Femur (tissue), 1 donor: ENCODE measurements at places on chromosomes 5 and 9.

DNA sequence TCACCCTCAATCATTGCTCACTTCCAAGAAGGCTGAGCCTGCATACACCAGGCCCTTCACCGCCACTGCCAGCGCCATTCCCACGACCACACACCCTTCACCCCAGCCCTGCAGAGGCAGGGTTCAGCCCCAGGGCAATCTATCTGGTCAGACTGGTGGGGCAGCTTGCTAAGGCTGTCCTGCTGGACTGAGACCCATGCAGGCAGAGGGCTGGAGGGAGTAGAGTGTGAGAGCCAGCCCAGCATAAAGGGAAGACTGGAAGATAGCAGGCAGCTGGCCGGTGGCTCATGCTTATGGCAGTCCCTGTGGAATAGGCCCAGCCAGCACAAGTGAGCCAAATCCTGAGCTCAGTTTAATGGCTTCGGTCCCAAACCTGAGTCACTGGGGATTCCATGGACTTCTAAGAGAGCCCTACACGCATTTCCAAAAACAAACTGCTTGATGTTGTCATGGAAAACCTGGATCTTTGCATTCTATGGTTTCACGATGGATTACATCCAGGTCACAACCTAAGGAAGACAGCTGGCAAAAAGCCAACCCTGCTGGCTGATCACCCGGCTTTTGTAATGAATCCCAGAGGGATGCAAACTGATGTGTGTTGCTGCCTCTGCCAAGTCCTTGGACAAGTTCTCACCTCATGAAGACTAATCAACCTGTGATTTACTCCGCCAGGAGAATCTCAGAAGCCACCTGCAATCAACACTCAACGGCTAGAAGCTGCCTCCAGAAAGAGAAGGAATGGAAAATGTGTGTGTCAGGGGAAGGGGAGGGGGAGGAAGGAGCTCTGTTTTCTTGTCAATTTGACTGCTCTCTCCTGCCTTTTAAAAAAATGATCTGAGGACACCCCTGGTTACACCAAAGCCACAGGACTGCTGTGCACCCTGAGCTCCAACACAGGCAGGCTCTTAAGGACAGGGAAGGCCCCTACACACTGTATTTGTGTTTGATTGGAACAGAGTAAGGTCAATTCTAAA, 143.6 kb downstream of the LHFPL2 start:
- peak; percentile 92 for DNase-seq

DNA sequence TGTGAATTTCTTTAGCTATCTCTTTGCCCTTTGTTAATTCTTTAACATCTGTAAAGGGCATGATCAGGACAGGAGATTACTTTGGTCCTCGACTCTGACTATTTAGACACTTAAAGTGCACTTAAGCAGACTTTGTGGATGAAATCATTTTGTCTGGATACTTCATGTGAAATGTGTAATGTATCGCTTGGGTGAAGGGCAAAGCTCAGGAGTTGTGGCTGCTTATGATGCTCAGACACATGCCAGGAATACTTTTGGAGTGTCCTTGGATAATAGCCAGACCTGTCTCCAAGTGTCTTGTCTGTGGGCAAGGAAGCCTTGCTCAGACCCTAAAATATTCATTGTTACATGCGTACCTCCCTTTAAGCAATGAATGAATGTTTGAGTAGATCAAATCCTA, 87.8 kb downstream of the RAI14 start:
- DNase-seq = no peak

DNA sequence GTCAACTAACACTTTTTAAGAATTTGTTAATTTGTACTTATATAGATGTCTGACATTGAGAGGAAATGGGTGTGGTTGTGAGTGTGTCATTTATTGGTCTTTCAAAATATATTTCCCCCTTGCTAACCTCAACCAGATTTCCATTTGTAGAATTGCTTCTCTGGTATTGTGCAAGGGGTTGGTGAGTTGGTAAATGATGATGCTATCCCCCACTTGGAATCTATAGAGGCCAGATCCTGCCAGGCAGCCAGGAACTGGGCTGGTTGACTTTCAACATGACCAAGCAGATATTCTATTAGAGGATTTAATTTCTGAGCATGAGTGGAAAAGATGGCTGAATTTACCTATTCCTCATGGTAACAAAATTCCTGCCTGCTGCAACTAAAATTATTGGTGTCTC, 306.6 kb upstream of the KIF2A start:
- no peak for DNase-seq

GRCh38 chr9:118586978-118587377, 782.3 kb downstream of the BRINP1 start:
- no peak for DNase-seq

DNA sequence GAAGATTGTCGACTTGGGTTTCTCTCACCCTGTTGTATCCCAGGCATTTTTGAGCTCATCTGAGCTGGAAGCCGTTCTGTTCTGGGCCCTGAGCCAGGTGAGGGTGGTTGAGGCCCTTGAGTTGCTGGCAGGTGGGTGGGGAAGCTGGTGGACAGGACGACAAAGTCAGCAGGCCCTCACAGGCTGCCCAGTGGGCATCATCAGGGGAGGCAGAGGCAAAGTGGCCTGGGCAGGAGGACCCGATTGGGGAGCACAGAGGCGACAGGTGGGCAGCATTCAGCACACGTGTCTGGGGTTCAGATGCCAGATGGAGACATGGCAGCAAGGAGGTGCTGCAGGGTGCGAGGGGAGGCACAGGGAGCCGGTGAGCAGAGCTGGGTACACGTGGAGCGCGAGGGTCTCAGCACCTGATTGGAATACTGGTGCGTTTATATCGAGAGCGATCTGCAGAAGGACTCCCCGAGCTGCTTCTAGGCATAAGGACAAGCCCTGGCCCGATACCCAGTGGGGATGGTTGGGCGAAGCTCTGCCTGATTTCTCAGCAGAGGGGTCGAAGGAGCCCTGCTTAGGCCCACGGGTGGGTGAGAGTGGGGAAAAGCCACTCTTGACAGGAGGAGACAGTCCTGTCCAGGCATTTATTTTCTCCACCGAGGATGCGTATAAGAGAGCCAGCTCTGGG, 49.0 kb upstream of the SUSD3 start:
- no peak for DNase-seq

- no peak for DNase-seq
Observed at GRCh38 chr9:106526716-106527204, 336.2 kb upstream of the ZNF462 start.

- no peak for DNase-seq
Observed at GRCh38 chr9:87889882-87890252, 7.2 kb downstream of the SPATA31E1 start.

DNA sequence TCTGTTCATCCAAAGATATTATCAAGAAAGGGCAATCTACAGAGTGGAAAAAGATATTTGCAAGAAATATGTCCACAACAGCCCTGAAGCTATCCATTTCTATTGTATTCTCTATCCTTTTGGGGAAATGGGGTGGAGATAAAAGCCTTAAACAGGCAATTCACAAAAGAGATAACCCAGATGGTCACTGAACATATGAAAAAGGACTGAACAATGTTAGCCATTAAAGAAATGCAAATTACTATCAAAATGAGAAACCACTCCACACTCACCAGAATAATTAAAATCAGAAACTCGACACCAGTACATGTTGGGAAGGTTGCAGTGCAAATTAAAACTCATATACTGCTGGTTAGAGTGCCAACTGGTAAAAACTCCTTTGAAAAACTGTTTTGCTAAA, 955.2 kb upstream of the DMAC1 start:
- no peak for DNase-seq

DNA sequence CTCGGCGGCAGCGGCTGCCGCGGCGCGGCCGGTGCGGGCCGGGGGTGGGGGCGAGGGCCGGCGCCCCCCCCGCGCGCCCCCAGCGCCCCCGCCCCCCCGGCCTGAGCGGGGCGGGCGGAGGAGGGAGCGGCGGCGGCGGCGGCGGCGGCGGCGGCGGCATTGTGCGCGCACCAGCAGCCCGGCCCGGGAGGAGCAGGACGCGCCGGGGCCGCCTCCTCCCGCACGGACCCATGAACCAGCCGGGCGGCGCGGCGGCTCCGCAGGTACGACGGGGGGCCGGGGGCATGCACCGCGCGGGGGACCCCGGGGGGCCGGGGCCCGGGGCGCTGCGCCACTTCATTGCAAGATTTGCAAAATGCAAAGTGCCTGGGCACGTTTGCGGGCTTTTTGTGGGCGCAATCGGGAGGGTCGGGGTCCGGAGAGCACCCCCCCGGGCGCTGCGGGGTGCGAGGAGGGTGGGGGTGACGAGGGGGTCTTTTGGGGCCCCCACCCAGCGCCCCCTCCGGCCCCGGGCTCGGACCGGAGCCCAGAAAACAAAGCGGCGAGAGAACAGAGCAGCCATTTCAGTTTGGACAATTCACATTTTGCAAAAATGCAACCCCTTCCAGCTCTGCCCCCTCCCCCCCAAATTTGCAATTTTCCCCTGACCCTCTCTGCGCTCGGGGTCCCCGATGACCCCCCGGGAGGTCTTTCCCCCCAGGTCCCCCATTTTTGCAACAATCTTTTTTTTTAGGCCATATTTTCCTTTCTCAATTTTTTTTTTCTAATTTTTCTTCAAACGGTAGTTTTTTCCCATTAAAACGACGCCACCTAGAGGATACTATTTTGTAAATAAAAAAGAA, at the start of gene ZNF618:
Gene ZNF618 (plus strand): TSS at position 159 of the 842 bp plus-strand sequence. CDS start 72 bp downstream, at position 231.
- peak; percentile 49 for DNase-seq

DNA sequence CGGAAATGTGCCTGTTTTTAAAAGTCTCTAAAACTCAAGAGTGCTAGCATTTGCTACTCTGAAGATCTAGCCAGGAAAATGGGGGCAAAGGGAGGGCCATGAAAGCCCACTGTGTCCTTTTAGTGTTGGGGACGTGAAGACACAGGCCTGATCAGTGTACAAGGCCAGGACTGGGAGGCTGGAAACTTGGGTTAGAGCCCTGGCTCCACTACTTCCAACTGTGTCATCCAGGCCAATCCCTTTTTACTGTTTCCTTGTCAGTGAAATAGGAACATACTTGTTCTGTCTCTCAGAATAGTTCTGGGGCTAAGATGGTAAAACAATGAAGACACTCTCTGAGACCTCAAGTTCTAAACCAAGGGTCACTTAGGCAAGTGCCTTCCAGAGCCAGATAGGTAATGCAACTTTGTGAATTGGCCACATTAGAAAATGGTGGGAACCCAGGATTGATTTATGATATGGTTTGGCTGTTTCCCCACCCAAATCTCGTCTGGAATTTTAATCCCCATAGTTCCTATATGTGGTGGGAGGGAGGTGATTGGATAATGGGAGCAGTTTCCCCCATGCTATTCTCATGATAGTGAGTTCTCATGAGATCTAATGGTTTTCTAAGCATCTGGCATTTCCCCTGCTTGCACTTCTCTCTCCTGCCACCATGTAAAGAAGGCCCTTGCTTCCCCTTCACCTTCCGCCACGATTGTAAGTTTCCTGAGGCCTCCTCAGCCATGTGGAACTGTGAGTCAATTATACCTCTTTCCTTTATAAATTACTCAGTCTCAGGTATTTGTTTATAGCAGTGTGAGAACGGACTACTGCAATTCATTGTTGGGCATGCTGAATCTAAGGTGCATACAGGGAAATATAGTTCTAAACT, 30.4 kb upstream of the B4GALT1 start:
- DNase-seq = peak; percentile 87

DNA sequence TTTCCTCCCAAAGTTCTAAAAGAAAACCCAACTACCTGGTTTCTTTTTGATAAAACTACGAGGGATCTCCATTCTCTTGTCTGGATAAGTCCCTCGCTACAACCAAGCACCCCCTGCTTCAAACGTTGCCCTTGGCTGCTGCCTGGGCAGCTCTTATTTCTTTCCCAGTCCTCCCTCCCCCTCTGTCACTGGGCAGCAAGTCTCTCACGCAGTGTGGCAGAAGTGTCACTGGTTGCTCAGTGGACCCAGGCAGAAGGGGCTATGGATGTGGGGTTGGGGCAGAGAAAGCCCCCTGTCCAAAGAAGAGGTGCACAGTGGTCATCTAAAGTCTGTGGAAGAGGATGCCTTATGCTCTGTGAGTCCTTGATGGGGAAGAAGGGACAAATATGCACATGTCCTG, 7.2 kb upstream of the SMIM32 start:
- no peak for DNase-seq

DNA sequence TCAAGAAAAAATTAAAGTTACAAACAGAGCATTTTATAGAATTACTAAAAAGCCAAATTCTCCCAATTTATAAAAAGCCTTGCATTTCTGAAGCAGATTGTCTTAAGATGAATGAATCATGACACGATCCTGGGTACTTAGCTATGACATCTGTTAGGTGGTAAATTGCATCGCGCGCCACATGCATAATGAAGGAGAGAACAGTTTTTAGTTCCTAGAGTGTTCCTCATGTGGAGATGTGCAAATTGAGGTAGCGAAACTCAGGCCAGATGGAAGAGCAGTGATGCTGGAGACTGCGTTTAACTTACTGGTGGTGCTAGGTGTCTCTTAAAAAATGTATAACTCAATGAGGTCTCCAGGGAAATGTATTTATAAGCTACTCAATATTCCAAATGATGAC, 516.1 kb downstream of the EFNA5 start:
- no peak for DNase-seq

DNA sequence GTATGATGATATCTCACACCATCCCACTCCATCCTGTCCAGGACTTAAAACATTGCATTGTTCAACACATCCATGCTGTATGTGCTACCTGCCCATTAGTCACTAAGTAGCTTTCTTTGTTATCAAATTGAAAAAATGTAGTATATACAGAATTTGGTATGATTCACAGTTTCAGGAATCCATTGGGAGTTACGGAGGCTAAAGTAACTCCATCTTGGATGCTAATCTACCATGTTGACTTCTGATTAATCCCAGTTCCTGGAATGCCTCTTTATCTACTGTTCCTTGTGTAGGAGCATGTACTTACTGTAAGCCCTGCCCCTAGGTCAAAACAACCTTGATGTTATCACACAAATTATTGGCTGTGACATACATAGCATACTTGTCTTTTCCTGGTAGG, 38.9 kb upstream of the FOXB2 start:
- DNase-seq = no peak

DNA sequence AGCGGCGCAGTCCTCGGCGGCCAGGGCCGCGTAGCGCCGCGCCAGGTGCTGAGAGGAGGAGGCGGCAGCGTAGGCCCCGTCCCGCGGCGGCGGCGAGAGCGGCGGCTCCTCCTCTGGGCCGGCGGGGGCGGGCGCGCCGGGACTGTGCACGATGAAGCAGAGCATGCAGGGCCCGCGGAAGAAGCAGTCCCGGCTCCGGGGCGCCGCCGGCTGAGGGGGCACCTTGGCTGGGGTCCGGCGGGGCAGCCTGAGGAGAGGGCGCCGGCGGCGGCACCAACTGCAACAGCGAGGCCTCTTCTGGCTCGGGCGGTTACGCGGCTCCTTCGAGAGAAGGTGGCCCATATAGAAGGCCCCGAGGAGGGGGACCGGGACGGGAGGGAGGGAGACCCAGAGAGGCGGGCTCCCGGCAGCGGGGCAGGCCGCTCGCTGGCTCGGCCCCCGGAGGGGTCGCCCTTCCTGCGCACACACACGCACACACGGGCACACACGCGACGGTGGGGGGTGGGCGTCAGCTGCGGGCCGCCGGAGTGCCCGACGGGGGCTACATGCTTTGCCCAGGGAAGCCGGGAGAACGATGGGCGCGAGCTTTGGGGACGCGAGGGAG, 446 bp downstream of the FBXL17 start:
- peak; percentile 82 for DNase-seq

GRCh38 chr5:72301557-72301956, 18.5 kb downstream of the MRPS27 start:
- no peak for DNase-seq

GRCh38 chr5:116076496-116076895, 8.3 kb upstream of the COMMD10 start:
- no peak for DNase-seq
